ENCODE measurements at places on chromosomes 1 and 21.

GRCh38 chr1:42784547-42784945 is 245 bp upstream of the TMEM269 start:
- no peak for DNase-seq

DNA sequence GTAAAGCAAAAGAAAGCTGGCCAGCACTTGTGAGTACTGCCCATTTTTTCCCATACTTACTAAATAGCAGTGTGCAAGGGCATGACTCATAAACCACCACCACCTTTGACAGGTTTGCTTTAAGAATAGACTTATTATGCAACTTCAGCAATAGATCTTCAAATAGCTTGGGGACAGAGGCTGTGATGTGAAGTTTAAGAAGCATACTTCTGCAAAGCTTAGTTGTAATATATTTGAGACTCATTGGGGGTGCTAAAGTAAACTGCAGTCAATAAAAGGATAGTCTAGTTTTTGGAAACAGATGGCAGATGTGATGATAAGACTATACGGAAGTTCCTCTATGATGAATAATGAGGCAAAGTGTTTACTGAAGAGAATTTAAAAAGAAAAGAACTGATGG is 210.0 kb downstream of the PLA2G4A start:
- DNase-seq = no peak

DNA sequence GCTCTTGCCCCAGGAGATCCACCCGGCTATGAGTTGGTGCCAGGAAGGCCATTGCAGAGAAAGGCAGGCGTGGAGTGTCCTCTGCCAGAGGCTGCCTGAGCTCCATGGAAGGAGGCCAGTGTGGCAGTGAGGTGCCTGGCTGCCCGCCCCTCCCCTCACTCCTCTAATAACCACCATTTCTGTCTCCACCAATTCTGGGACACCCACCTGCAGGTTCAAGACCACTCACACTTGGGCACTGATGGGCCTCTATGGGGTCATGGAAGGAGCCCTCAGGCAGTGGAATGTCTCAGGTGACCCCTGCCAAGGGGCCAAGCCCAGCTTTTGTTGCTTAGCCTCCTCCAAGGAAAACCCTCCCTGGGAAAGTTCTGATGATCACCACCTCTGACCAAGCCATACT is 731.6 kb downstream of the MATN1 start:
- DNase-seq = no peak

- DNase-seq = no peak
These were observed 19.9 kb downstream of the ATP8B2 start for GRCh38 chr1:154344977-154345837.

DNA sequence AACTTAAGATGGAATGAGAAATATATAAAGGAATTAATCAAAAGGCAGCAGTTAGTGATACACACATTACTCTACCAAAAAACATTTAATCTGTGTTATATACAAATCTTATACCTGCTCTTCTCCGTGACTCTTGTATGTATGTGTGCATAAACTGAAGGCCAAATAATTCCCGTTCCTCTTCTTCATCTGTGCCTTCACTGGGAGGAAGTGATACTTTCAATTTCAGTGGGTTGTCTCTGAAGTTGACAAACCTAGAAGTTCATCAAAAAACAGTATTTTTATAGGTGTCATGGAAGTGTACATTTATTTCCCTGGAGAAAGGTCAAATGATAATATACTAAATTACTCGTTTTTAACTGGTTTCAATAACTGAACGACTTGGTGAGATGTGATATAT is 19.3 kb downstream of the TRMT13 start:
- no peak for DNase-seq

GRCh38 chr1:223222377-223222776 is 79.3 kb upstream of the TLR5 start:
- no peak for DNase-seq

- DNase-seq = no peak
These were observed 19.6 kb upstream of the SDC3 start for GRCh38 chr1:30928171-30928570.

DNA sequence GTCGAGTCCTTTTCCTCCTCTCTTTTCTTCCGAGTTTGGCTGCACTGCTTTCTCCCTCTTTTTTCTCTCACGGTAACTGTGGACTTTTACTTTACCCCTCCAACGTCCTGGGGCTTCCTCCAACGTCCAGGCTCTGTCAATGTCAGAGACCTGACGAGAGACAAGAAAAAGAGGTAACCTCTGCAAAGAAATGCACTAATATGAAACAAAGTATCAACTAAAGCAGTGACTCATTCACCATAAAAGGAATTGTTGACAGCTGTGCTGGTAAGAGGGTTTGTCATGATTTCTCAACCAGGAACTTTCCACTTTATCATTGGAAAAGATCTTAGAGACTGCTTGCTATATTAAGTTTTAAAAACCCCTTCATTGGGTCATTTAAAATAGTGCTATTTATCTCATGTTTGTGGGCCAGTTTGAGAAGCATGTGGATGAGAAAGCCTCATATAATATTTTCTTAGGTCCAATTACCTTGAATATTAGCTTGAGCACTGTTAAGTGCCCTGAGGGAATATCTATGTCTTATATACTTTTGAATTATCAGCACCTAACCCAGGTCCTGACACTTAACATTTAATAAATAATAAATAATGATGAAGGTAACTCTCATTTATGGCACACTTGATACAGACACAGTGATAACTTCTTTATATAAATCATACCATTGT is at the start of gene GBP2:
Gene GBP2, minus strand, starts transcription at position 202 of the 668 bp plus-strand sequence. CDS start 4,148 bp downstream, outside the sequence.
- DNase-seq = no peak

GRCh38 chr1:235018161-235018560 is 110.5 kb downstream of the TOMM20 start:
- peak; percentile 96 for DNase-seq

- DNase-seq = no peak
These were observed 287.6 kb downstream of the AKT3 start for GRCh38 chr1:243562473-243562872.

GRCh38 chr1:50959303-50959912 is 659 bp downstream of the FAF1 start:
- DNase-seq = no peak

GRCh38 chr1:223298701-223299100 is 65.3 kb downstream of the SUSD4 start:
- DNase-seq = no peak

DNA sequence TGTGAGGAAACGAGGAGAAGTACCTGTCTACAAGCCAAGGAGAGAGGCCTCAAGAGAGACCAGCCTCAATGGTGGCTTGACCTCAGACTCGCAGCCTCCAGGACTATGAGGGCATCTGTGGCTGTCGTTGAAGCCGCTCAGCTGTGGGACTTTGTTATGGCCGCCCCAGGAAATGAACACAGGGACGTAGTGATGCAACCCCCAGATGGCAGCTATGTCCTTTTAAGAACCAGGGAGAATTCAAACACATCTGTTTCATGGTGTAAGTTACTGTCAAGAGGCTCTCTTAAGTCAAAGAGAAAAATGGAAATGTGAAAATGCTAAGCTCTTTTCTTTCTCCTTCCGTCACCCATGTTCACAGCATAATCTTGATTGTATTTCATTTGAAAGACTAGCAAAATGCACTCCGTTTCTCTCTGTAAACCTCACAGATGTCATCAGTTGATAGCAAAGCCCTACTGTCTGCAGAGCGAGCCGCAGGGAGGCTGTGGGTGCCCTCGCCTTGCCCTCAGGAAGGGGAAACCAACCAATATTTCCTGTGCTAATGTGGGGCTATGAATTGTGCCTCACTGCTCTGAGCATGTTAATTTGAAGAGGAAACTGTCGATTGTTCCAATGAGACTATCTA is 21.3 kb downstream of the UBASH3A start:
- no peak for DNase-seq

- no peak for DNase-seq
These were observed 43.5 kb downstream of the WDR4 start for GRCh38 chr21:42835611-42836401.

GRCh38 chr21:34734696-34735095 is 65.9 kb downstream of the CLIC6 start:
- DNase-seq = peak; percentile 35

- DNase-seq = no peak
These were observed 17.2 kb downstream of the TADA1 start for GRCh38 chr1:166858726-166859419.

DNA sequence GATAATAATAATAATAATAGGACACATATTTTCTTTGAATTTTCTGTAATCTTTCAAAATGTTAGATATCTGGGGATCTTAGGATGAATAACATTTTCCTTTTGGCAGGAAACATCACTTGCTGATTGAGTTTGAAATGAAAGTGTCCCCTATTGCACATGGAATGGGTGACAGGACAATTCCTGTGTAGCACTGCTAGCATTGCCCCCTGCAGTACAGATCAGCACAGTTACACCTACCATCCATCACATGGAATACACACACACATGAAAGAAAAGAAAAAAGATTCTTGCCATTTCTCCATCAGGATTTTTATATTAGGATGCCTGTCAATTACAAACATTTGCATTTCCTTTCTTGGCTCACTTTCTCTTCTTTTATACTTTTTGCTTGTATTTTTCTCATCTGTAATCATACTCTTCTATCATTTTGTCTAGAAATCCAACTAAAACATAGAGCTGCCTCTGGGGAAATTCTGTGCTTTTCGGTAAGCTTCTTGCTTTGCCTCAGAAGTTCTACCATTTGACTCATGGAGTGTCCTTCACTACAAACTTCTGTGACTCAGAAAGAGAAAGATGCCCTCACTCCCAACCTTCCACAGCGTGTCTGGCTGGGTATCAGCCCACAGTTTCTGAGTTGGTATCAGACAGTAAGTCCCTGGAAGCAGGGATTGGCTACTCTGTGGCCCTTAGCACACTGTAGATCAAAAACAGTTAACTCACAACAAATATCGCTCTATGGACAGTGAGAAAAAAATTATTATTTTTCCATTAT is 641.2 kb downstream of the PTPRC start:
- DNase-seq = no peak

DNA sequence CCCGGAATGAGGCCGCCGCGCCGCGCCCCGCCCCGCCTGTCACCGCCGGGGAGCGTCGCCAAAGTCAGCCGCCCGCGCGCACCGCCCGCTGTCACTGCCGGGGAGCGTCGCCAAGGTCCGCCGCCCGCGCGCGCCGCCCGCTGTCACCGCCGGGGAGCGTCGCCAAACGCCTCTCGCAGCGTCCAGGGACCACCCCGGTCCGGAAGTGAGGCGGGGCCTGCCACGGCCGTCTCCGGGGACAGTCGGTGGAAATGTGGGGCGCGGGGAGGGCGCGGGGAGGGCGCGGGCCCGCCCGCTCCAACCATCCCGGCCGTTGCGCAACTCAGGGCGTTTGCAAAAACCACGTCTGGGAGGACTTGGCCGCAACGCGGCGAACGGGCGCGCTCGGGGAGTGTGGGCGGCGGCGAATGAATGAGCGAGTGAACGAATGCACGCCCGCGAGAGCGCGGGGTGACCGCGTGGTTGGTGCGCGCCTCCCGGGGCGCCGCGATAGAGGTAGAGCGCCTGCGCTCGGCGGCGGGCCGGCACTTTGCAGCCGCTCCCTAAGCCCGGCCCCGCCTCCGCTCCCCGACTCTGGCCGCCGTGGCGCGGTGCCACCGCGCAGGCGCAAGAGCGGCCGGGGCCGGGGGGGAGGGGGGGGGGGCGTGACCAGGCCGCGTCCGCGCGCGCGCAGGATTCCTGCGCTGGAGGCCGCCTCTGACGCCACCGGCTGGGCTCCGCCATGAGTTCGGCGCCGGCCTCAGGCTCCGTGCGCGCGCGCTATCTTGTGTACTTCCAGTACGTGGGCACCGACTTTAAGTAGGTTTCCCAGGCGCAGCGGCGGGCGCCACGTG is at the start of the genes ACAP3 and PUSL1:
Gene ACAP3, minus strand, starts transcription at position 8 of the 833 bp plus-strand sequence. CDS start 115 bp downstream, outside the sequence.
Gene PUSL1, plus strand, starts transcription at position 675 of the 833 bp plus-strand sequence. Its CDS starts 47 bp downstream, at position 722.
- DNase-seq = no peak

DNA sequence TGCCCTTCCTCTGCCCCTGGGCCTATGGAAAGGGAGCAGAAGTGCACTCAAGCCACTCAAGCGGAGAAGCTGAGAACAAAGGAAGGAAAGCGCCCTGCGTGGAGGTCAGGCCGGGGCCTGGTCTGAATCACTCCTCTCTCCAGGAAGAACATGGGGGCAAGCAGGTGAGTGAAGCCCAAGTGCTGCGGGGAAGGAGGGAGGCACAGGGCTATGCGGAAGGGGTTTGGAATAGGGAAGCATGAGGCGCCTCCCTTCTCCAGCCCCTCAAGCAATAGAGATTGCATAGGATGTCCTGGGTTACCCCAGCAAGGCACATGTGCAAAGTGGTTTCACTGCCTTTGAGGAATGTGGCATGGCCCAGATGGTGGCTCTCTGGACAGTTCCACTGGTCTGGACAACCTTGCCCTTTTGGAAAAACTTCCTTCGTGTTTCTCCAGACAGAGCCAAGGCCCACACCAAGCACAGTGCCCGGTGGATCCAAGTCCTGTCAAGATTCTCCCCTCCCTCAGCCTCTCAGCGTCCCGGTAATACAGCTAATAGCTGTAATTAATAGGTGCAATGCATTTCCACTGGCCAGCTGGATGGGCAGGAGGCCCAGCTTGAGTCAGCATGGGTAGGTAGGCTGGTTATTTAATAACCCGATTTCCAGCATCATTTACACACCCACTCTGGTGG is 13.7 kb downstream of the BLACAT1 start:
- no peak for DNase-seq

DNA sequence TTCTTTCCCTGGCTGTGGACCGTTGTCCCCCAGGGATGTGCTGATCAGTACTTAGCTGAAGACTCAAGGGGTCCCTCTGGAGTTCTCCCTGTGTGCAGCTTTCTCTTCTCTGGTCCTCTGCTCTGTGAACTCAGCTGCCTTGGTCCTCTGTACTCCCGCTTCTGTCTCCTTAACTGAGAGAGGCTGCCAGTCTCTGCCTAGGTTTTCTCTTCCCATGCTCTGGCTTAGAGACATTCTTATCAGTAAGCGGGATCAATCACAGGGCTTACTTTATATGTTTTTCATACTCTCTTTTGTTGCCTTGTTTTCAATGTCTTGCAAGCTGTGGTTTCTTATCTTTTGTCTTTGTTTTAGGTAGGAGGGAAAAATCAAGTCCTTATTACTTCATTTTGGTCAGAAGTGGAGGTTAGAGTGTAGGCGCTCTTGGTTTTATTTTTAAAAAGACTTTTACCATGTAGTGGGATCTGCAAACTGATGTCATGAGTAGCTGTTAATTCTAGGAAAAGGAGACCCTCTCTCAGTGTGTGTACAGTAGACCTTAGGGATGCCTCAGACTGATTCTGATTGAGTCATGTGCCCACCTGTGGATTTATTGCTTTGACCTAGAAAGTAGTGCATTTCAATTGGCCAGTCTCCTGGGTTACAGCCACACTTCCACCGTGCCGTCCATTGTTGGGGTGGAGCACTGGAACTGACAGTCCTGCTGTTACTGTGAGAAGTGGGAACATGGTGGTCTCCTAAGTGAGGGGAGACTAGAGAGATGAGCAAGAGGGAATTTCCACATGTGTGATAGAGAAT is 46.6 kb downstream of the TTC3 start:
- DNase-seq = no peak

- no peak for DNase-seq
These were observed 616.6 kb upstream of the USP24 start for GRCh38 chr1:55831759-55832158.

All from keratinocyte (primary cell).